ENCODE measurements at places on chromosomes 16 and 17.

DNA sequence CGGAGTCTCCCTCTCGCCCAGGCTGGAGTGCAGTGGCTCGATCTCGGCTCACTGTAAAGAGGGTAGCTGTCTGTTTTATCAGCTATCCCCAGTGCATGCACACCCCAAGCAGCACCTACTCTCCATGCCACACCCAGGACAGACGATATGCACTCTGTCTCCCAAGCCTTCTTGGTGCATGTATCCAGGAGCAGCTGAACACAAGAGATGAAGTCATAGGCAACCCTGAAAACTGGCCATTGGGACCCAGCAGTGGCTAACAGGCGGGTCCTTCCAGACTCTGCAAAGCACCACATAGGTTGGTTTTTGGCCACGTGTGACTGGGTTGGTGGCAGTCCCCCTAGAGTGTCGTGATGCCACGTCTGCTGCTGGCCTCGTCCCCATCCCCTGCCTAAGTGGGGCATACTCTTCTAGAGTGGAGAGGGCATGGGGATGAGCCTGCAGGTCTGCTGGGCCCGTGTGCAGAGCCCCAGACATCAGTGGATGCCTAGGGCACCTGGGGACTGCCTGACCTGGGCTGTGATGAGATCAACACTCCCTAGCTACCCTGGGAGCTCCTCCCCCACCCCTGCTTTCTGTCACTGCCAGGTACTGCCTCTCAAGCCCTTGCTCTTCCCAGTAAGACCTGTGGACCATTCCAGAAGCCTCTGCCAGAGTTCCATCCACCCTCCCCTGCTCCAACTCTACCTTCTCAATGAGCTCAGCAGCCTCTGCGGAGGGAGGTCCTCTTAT lies 9.3 kb downstream of the PDE6G start:
- DNase-seq, result no peak

DNA sequence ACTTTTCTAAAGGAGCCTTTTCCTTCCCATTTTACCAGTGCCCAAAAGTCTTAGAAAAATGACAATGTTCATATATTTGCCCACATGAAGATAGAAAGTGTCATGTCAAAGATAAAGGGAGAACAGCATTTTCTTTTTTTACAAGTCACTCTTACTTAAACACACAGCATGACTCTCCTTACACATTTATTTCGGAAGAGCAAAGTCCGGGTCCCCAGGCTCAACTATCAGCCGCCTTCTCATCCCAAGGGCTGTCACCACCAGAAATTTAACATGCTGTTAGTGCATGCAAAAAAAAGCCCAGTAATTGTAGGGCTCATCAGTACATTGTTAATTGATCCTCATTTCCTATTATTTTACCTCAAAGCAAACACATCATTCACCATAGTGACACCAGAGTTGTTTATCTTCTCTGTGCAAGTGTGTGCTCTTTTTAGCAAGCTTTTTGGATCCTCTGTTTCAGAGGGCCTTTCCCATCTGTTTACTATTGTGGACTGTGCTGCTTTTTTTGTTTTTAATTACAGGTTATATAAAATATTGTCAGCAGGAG lies 560.3 kb downstream of the WWOX start:
- DNase-seq, result no peak

DNA sequence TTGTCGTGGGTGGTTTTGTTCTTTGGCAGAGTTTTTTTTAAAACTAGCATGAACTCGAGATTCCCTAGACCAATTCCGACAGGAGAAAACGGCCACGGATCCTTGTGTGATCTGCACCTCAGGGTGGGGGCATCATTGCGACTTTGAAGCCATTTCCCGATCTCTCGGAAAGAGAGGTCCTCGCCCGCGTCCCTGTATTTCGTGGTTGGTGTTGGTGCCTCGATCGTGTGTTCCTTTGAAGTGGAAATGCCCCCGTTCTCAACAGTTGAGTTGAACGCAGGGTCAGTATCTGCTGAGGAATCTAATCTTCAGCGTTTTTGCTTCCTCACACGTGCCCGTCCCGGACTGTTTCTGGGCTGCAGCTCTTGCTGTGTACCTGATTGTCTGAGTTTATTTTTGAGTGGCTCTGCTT lies 1.1 kb downstream of the CRAMP1 start:
- no peak for DNase-seq

- no peak for DNase-seq
These were observed 34.7 kb downstream of the EPN2 start for GRCh38 chr17:19271780-19272357.

DNA sequence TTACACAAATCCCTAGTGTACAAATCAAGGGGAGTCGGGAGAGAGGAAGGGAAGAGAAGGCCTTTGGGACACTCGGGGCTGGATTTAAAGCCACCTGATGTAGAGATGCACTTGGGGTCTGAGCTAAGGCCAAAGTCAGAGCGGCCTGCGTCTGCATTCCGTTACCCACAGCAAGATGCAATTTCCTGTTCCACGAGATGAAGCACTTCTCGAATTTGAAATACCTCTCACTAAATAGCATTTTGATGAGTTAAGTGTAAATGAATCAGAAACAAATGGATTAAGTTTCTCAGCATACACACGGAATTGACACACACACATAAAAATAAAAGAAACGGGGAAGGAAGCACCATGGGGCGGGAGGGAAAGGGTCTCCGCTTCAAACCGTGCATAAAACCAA lies 386.0 kb downstream of the SOX9 start:
- DNase-seq, result no peak

DNA sequence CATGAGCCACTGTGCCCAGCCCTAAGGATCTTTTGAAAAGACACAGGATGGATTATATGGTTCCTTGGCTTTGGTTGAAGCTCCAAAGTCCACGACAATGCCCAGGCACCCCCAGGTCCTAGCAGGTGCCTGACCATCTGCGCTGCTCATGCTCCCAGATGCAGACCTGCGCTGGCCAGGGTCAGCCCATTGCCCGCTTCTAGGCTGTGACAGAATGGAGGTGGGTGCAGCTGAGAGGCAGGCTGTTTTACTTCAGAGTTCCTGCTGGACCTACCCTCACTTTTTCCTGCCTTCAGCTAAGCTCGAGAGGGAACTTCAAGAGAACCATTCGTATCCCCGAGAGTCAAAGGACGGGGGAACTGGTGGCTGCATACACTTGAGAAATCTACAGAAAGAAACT lies 60.5 kb downstream of the AMFR start:
- no peak for DNase-seq

GRCh38 chr16:86505185-86505898 lies 5.0 kb upstream of the FOXF1 start:
- DNase-seq, result no peak

- peak; percentile 17 for DNase-seq
These were observed 80.7 kb downstream of the SNX29 start for GRCh38 chr16:12057266-12057665.

DNA sequence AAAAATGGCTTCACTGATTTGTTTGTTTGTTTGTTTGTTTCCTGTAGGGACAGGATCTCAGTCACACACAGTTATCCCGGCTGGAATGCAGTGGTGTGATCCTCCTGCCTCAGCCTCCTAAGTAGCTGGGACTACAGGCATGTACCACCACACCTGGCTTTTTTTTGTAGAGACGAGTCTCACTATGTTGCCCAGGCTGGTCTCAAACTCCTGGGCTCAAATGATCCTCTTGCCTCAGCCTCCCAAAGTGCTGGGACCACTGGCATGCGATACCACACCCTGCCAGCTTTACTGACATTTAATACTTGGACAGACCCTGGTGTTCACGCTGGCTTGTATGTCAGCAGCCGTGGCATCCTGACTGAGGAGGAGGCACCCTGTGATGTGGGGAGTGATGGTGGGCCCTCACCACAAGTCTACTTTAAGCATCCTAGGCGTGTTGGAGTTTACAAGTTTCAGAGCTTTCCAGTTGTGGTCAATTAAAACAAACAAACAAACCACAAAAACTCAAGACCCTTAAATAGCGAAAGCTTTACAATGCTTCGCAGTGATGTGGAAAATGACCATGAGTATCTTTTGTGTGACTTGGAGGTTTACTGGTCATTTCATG lies 5.1 kb downstream of the ABCA3 start:
- DNase-seq, result no peak

DNA sequence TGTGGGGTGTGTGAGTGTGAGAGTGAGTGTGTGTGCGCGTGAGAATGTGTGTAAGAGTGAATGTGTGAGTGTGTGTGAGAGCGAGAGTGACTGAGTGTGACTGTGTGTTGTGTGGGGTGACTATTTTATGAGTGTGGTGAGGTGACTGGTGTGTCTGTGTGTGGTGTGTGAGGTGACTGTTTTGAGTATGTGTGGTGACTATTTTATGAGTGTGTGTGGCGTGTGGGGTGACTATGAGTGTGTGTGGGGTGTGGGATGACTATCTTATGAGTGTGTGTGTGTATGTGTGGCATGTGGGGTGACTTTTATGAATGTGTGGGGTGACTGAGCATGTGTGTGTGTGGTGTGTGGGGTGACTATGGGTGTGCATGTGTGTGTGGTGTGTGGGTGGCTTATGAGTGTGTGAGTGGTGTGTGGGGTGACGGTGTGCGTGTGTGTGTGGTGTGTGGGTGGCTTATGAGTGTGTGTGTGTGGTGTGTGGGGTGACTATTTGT lies 152.9 kb upstream of the PLCG2 start:
- DNase-seq, result no peak

GRCh38 chr16:15803618-15804017 lies 53.2 kb downstream of the MYH11 start:
- DNase-seq, result no peak

DNA sequence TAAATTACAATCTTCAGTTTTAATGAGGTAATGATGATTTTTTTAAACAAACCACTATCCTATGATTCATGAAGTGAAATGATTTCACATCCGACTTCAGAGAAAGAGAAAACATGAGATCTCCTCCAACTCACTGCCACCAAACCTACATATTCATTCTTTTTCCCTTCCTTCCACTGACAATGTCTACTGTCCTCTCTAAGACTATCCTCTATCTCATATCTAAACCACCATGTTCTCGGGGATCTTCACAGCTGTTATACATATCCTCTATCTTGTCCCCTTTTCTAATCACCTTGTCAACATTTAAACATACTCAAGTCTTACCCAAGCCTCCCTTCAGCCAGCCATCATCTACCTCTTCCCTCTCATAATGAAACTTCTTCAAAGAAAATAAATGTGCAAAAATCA lies 53.5 kb downstream of the SMURF2 start:
- no peak for DNase-seq

GRCh38 chr17:10790491-10791401 lies 13.2 kb downstream of the TMEM238L start:
- DNase-seq, result no peak

GRCh38 chr16:11576427-11577289 lies 10.1 kb downstream of the LITAF start:
- no peak for DNase-seq

- DNase-seq, result no peak
These were observed 18.5 kb upstream of the DOC2B start for GRCh38 chr17:199806-200545.

- DNase-seq, result no peak
These were observed 188.6 kb upstream of the PSMD7 start for GRCh38 chr16:74107795-74108610.

DNA sequence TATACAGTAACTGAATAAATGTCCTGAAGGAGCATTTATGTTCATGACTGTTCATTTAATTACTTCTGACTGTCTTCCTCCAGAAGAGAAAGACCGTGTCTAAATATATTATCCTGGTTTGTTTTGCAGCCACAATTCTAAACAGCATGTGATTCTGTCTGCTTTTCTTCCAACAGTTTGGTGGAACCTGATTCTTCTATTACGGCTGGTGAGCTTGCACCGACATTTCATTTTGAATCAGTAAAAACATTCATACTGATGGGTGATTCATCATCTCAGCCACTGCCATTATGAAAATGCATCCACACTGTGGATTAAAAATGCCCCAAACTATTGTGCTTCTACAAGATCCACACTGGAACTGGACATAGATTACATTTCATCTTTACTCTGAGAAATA lies 16.9 kb downstream of the KNOP1 start:
- DNase-seq, result no peak

- no peak for DNase-seq
These were observed 127.8 kb downstream of the SDK2 start for GRCh38 chr17:73516431-73516830.

GRCh38 chr16:65318590-65319257 lies 196.9 kb upstream of the CDH11 start:
- no peak for DNase-seq

DNA sequence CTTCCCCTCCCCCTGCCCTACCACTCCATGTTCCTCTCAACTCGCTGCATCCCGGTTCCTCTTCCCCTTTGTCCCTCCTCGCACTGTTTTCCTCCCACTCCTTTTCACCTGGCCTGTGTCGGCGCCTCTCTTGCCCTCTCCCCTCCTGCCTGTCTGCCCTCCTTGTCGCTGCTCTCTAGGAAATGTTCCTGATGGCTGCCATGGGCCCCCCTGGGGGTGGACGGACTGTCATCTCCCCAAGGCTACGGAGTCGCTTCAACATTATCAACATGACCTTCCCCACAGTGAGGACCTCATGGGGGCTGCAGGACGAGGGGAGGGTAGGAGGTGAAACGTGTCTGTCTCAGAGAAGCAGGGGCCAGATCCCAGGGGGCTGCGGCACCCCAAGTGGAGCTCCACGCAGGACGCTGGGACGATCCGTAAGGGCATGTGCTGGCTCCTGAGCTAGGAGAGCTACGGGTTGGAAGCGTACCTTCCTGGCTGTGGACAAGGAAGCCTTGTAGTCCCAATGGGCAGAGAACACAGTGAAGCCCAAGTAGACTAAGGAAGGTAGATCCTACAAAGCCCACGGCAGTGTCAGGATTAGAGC lies 39.8 kb upstream of the KDM6B start:
- DNase-seq, result no peak

DNA sequence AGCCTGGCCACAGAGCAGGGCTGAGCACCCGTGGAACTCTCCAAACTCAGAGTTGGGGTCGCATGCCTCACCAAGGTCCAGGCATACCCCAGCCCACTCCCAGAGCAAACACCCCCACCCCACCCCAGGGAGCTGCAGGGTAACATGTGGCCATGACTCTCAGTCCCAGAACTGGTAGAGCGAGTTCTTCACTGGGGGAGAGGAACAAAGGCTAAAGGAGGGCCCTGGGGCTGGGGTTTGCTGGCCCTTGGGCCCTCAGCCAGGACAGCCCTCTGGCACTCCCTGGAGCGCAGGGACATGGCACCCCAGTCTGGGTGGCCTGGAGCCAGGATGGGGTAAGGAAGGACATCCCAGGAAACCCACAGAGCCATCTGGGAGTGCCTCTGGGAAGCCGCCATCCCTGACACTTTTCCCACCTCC lies 4.2 kb downstream of the HID1 start:
- no peak for DNase-seq

All from GOT3 (cell line).